ENCODE measurements at places on chromosomes 3 and 15. TPM values are rescaled to one million over a fixed set of nuclear protein-coding genes. Genes with fewer than 3 reads are reported as not detected.
A peak's percentile ranks its signal among the peaks of the same experiment; 100 is the strongest.

The ZFYVE19 gene
- polyA plus RNA-seq, result 25.5 TPM

The CCR2 gene
- polyA plus RNA-seq, result 1.1 TPM

The RARRES1 gene
- polyA plus RNA-seq, result 12.6 TPM

The TTC23 gene
- 35.3 TPM for polyA plus RNA-seq

The SLCO2A1 gene
- polyA plus RNA-seq, result 19.5 TPM

- DNase-seq, result peak; percentile 70
Observed at GRCh38 chr3:197520311-197521276, 35.2 kb downstream of the BDH1 start.

- DNase-seq, result peak; percentile 88
Observed at GRCh38 chr3:154120961-154121700, at the start of gene ARHGEF26. TSS of gene ARHGEF26 (plus strand) at chr3:154121390. CDS start at chr3:154121993, 603 bp downstream.

DNA sequence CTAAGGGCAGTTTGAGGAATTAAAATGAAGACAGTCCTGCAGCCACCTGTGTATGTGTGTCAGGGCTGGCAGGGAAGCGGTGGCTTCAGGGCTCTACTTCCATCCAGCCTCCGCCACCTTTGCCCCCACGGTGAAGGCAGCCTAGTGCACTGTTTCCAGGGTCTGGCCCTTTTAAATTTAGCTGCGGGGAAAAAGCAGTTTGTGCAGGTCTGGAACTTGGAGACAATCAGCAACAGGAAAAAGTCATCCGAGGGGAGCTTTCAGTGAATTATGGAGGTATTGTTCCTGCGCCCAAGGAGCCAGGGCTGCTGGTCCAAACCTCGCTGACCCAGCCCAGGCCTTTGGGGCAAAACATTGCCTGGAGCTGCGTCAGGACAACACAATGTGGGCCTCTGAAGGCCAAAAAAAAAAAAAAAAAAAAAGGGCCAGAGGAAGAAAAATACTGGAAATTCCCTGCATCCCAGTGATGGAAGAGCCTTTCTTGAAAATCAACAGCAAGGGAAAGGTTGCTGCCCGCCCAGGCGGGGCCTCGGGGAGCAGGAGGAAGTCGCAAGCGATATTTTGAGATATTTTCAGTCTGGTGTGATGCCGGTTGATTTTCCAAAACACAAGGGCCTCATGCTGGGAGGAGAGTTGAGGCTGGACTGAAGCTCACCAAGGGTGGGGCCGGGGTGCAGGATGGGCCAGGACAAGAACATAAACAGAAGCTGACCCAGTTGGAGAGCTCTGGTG is 25.5 kb upstream of the FGD5 start:
- no peak for DNase-seq

DNA sequence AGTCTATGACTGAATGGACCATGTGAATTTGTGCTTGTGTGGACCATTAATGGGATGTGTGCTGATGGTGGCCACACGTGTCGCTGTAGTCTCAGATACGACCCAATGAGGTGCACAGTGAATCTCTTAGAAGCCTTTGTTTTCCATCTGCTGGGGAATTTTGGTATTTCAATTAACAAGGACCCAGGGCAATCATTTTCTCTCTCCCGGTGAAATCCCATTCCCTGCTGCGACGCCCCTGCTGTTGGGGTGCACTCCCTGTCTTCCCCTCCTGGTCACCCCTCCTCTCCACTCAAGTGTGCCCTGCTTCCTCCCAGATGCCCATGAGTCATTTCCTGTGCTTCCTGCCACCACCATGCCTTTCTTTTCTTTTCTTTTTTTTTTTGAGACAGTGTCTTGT is 32.7 kb downstream of the EBLN2 start:
- no peak for DNase-seq

DNA sequence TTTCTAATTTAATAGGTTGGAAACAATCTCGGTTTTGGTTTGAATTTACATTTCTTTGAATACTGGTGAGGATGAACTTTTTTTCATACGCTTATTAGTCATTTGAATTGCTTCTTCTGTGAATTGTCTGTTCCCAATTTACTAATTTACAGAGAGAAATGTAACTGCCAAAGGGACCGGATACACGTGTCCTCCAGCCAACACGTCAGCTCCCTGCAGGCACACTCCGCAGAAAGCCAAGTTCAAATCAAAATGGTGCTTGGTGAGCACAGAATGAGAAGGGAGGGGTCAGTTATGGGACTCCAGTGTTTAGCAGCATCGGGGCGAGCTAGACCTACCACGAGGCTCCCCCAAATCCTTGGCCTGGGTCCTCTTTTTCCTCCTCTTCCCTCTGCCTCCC is 10.8 kb upstream of the TSEN2 start:
- DNase-seq, result no peak

DNA sequence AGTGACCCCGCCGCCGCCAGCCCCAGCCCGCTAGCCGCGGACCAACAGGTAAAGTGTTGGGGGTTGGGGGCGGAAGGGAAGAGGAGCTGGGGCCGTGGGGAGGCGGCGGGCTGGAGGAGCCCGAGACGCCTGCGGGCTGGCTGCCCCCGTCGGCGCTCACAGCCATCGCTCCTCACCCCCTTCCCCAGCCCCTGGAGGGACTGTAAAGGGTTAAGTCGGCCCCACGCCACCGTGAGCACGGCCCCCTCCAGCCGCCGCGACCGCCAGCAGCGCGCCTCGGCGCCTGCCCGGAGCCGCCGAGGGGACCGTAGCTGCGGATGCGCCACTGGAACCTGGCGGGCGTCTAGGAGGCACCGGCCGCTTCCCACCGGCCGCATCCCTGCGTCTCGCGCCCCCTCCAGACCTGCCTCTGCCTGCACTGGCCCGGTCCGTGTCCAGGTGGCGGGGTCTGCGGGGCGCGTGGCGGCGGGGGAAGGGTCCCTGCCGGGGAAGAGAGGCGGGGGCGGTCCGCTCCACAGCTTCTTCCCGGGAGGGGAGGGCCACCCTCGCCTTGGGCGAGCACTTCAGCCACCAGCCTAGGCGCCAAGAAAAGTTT is 522 bp downstream of the MED12L start:
- peak; percentile 31 for DNase-seq

DNA sequence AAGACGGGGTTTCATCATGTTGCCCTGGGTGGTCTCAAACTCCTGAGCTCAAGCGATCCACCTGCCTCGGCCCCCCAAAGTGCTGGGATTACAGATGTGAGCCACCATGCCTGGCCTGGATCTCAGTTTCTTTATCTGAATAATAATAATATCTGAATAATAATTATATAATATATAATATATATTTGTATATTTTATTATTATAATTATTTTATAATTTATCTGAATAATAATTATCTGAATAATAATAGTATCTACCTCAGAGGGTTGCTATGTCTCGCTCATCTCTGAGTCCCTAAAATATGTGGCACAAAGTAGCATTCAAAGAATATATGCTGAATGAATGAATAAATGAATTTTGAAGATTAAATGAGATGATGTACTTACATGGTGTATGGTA is 44.8 kb downstream of the TMEM40 start:
- DNase-seq, result no peak

DNA sequence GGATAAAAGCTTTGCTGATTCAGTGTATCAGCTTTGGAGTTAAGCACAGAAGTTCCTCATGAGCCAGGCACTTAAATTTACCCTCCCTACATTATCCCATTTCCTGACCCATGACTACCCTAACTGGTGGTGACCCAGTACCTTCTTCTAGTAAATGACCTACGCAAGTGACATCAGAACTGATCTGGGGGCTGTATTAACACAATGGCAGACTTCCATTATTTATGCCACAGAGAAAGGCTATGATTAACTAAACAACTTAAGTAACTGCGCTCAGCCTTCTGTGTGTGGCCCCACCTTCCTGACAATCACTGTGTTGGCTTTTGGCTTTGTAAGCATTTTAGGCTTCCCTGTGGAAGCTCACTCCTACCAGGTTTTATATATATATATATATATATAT is 1.9 kb downstream of the MB21D2 start:
- no peak for DNase-seq

DNA sequence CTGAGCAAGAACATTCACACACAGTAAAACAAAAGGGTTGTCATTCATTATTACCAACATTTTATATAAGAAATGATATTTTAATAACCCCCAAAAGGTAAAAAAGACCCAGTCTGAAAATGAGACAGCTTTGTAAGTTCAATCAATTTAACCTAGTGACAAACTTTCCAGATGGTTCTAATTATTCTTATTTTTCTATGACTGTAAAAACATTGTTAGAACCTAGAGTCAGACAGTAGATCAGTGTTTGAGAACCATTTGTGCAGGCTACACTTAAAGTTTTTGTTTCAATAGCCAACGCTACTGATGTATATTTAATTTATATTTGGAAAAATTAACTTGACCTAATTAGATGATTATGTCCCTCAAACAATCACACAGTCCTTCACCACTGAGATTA is 708.4 kb upstream of the CBLB start:
- no peak for DNase-seq

GRCh38 chr3:128174675-128175590 is 21.7 kb downstream of the EEFSEC start:
- DNase-seq, result no peak

DNA sequence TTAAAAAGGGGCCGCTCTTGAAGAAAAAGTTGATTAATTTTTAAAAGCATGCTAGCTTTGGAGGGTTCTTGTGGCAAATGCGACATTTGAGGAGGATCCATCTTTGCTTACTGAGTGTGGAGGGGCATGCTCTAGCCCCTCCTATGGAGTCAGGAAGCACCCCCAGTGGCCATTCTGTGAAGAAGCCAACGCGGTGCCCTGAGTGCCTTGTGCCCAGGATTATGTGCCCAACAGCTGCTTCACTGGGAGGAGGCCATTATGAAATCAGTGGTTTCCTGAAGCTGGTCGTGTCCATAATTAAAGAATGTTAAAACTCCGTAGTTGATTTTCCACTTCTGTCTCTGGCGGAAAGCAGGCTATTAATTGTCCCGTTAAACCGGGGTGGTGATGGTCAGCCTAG is 69.1 kb upstream of the TNFAIP8L3 start:
- no peak for DNase-seq

DNA sequence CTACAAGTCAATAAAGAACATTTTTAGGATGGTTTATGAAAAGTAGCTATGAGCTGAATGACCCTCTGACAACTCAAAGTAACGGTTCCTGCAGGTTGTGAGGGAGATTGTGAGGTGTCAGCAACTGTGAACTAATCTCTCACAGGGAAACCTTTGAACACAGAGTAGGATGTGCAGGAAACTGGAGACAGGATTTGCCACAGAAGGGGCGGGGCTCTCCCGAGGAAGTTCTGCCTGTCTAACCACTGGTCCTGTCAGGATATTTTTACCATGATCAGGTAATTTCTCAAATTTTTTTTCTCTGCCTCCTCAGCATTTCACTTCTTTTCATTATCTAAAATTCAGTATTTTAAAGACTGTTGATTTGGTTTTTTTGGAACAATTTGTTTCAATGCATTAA is 33.3 kb downstream of the LEO1 start:
- DNase-seq, result no peak

DNA sequence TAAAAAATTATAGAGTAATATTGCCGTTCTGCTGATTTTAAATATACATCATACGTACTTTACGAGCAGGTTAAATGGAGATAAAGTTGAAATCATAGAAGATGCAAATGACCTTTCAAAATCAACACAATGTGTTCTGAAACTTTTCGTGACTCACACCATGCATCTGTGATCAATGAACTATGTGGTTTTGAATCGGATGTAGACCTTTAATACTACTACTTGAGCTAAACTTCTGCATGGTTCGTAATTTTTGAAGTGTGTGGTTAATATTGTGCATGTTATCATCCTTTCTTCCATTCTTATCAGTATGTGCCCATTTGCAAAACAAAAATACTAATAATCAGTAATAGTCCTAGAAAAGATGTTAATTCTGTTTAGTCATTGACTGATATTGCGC is 58.9 kb downstream of the GASK1A start:
- no peak for DNase-seq
